ENCODE measurements at places on chromosomes 5 and 9.

- no peak for DNase-seq
Observed at GRCh38 chr5:9626955-9627354, 3.2 kb downstream of the TAS2R1 start.

DNA sequence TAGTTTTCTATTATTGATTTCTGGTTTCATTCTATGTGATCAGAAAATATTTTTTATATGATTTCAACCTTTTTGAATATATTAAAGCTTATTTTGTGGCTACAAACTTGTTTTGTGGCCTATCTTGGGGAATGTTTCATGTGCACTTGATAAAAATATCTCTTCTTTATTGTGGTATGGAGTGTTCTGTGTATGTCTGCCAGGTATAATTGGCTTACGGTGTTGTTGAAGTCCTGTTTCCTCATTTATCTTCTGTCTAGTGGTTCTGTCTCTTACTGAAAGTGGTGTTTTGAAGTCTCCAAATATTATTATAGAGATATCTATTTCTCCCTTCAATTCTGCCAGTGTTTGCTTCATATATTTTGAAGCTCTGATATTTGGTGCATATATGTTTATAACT, 9.6 kb downstream of the CARD19 start:
- DNase-seq: no peak

GRCh38 chr9:121634329-121635261, 16.8 kb upstream of the DAB2IP start:
- no peak for DNase-seq

DNA sequence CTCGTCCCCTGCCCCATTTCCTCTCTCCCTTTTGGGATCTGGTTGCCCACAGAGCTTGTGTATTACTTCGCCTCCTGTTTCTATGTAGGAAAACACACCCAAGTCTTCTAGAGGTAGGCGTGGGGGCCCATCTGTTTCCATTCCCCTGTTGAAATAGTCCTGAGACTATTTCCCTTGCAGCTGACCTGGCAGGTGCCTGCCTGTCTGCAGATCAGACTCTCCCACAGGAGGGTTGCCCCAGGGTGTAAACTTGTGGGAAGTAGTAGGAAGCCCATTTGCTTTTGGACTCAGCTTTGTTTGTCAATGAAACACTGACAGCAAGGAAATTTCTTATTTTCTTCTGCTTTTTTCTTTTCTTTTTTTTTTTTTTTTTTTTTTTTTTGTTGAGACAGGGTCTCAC, 16.3 kb upstream of the GARNL3 start:
- DNase-seq: no peak
